ENCODE measurements at places on chromosomes 1 and 21.

DNA sequence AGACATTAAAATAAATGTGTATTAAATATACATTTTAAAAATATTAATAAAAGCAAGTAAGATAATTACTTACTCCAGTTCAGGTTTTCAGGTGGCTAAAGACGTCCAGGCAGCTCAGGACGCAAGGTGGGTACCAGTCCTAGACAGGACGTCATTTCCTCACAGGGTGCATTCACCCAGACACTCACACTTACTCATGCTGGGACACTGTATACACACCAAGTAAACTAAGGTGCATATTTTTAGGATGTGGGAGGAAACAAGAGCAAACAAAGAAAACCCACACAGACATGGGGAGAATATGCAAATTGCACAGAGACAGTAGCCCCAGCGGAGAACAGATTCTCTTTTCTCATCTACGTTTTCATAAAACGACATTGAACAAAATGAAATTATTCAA, 457.9 kb downstream of the BRINP3 start:
- no peak for DNase-seq

GRCh38 chr1:230861970-230862595, 6.2 kb downstream of the C1orf198 start:
- DNase-seq, result no peak

- DNase-seq, result peak; percentile 41
Measured at GRCh38 chr1:25469177-25469576, 38.5 kb downstream of the MACO1 start.

- DNase-seq, result no peak
Measured at GRCh38 chr1:99691175-99691574, 45.3 kb downstream of the PALMD start.

- DNase-seq, result no peak
Measured at GRCh38 chr1:176811511-176812288, 348.7 kb downstream of the PAPPA2 start.

- DNase-seq, result no peak
Measured at GRCh38 chr1:159205225-159205624, 550 bp downstream of the ACKR1 start.

DNA sequence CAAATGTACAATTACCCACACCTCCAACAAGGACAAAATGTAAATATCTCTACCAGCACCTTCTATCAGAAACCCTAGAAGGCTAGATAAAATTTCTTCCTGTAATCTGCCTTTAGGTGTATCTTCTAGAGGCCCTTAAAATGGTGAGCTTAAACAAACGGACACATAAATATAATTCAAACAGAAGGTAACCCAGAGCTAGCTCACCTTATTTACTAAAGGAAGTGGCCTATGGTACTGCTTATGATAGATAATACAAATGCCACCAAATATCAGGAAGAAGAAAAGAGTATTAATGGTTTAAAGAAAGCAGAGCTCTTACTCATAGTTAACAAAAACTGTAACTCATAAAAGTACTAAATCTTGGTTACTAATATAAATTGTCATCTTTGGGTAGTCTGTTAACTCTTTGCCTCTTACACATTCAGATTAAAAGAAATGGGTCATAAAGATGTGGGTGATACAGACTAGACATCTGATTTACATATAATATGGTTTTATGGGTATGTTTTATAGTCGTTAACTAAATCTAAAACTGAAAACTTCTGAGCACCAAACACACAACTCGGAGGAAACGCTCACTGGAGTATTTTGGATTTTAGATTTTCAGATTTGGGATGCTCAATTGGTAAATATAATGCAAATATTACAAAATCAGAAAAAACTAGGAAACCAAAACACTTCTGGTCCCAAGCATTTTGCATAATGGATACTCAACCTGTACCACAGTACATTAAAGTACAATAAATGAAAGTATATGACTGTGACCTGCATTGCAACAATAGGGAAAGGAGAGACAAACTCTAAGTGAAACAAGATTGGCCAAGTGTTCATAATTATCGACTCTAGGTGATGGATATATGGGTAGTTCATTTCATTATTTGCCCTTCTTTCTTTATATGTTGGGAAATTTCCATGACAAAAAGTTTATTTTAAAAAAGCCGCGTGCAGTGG, 23.2 kb downstream of the TRIT1 start:
- DNase-seq, result no peak

DNA sequence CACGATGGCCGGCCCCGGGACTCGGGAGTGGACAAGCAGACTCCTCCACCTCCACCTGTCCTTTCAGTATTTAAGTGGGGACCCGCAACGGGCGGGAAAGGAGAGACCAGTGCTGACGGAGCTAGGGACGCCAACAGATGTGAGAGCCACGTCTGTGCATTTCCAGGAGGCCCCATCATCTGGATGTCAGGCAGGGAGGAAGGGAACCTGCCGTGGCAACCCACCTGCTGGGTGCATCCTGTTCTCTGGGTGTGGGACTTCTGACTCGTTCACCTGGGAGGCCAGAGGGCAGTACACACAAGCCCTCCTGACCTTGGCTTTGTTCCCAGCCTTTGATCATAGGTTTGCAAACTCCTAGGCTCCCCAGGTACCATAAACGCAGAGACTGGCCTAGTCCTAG, 5.6 kb upstream of the PCBP3 start:
- DNase-seq, result no peak

GRCh38 chr1:114694540-114695310, 621 bp downstream of the AMPD1 start:
- DNase-seq, result no peak

- DNase-seq, result no peak
Measured at GRCh38 chr1:14593302-14593701, 5.2 kb upstream of the KAZN start.

- DNase-seq, result no peak
Measured at GRCh38 chr1:90746857-90747256, 29.8 kb upstream of the BARHL2 start.

DNA sequence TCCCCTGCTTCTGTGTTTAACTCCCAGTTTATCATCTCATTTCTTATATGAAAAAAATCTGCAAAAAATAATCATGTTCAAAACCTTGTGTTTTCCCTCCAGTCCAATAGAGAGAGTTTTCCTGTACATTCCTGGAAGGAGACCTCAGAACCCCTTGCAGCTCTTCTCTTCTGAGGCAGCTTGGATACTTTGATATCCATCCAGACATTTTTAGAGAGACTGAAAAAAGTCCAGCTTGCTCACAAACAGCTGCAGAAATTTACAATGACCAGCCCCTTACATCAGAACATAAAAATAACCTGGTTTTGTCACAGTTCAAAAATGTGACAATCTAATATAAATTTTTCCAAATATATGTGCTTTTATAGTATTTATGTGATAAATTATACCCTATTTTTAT, 73.3 kb upstream of the C1orf115 start:
- no peak for DNase-seq

GRCh38 chr1:112431038-112431437, 35.0 kb downstream of the CTTNBP2NL start:
- no peak for DNase-seq

DNA sequence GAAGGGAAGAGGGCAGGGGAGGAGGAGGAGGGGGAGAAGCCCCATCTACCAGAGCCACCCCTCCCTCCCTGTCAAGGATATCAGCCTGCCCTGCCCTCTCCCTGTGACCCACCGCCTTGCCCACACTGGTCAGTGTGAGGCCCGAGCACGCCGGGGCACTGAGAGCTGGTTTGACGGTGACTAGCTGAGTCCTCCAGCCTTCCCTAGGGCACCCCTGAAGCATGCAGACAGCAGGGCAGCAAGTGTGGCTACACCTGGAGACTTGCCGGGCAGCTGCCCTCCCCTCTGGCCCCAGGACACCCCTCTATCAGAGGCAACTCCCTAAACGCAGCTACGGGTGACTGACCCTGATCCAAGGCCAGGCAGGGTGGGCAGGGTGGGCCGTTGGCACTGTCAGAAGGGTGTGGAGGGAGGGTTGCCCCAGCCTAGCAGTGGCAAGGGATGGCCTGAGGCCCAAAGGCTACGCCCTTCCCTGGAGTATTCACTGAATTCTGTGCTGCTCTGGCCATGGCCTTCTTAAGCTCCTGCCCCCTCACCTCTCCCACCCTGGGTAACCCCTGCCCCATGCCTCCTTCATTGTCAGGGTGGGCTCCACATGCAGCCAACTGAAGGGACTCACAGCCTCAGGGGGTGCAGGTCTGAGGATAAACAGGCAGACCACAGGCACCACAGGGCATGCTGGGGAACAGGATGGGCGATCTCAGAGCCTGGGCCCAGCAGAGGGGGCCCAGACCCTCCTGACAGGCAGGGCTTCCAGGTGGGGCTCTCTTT, 19.6 kb downstream of the WNT9A start:
- no peak for DNase-seq

DNA sequence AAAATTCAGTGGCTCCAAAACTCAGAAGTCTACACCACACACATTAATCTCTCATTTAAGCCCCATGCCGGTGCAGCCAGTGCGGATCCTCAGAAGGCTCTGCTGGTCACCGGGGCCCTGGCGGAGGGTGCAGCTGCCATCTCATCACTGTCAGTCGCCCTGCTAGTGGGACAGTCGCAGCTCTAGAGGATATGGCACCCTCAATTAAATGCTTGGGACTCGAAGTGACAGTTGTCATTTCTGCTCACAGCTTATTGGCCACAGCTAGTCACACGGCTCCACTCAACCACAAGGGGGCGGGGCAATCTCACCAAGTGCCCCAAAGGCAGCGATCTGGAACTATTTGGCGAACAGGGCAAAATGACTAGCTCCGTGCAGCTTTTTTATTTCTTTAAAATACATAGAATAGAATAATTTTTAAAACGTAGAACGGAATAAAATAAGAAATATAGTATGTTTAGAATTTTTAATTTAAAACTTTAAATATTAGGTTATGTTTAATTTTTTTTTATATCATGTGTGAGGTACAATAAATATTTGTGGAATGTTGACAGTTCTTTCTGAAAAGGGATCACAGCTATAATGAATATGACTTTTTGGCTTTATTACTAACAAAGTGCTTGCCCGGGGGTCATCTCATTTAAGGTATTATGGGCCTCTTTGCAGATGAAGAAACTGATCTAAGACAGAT, 8.0 kb upstream of the MAN1C1 start:
- DNase-seq, result peak; percentile 86

DNA sequence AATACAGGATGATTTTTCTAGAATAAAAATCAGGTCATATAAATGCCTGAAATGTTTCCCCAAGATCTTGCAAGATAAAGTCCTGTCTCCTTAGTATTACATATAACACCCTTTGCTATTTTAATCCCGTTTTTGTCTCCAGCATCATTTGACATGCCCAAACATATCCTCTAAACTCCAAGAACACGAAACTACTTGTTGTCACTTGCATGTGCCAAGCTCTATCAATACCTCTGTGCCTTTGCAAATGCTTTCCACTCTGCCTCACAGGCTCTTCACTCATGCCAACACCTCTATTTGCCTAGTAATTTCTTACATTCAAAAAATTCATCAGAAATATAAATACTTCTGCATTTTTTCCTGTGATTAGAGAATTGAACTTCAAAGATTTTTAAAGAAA, 37.9 kb downstream of the LRRIQ3 start:
- no peak for DNase-seq

DNA sequence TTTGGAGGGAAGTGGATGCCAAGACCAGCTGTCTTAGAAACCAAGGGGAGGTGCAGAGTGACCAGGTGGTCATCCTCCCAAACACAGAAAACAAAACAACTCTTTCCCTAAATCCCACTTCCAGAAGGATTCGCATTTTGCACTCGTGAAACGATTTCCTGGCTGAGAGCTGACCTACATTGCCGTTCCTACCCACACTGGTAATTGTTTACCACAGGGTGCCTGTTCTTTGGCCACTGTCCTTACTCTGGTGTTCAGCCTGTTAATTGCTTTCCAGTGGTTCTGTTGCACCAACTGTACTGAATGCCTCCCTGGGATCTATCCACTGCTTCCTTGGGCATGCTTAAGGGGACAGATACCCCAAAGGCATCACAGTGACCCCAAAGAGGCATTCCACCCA, 23.2 kb upstream of the PLA2G2C start:
- no peak for DNase-seq

DNA sequence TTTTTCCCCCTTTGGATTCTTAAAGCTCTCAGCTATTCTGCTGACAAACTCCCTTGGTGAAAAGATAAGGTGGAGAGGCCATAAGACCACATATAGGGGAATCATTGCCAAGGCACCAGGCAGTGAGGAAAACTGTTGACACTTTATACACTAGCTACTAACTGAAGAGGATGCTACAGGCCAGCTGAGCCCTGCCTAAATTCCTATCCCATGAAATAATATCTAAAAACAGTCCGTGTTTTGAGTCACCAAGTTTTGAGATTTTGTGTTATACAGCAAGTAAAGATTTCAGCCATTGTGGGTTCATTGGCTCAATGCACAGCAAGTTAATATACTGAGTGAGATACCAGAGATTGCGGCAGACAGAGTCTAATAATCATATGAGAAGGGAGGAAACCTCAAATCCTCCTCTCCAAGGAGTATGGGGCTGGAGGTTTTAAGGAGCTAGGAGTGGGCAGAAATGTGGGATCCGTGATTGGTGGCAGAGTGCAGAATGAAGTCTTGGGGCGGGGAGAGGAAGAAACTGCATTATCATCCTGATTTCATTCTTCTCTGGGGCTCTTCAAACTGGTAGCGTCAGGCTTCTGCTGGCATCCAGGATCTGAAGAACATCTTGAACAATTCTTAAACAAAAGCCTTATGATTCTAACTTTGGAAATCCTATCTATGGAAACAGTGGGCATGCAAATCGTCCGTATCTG, 9.2 kb downstream of the CLDN8 start:
- DNase-seq, result no peak

- DNase-seq, result no peak
Measured at GRCh38 chr21:38984568-38984967, 178.8 kb downstream of the ETS2 start.

DNA sequence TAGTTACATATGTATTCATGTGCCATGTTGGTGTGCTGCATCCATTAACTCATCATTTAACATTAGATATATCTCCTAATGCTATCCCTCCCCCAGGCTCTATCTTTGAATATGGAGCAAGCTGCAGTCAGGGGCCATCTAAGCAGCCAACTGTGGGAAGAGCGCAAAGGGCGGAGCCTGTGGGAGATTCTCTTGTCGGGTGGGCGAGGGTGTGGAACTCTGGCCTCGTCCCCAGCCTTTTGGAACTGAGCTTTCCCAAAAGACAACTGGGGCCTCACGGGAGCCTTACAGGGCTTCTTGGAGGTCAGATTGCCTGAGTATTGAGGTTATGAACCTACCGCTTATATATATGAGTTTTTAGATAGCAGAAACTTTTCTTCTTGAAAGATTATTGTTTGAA, 117.2 kb downstream of the HHAT start:
- DNase-seq, result no peak

DNA sequence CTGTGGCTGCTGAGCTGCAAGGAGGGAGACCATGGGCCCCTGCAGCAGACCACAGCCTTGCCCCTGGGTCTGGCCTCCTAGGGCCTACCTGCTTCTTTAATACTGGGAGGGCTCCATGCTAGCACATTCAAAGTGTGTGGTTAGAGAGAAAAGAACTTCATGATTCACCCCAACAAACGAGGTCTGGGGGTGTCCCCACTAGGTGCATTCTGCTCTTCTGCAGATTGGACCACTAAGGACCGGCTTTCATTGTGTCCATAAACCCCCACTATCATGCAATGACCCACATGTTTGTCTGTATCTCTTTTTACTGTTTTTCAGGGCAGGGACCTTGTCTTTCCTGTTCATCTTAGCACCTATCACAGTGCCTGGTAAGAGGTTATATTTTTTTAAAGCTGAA, 185.4 kb downstream of the OMA1 start:
- DNase-seq, result no peak

Measured in AG08395 (cell line).